Activated CD4-positive, alpha-beta T cell treated with anti-CD3 and anti-CD28 coated beads for 24 hours (primary cell): ENCODE measurements at places on chromosomes 3 and 15.

GRCh38 chr3:175422744-175423143, 563.6 kb downstream of the NAALADL2 start:
- DNase-seq: no peak

DNA sequence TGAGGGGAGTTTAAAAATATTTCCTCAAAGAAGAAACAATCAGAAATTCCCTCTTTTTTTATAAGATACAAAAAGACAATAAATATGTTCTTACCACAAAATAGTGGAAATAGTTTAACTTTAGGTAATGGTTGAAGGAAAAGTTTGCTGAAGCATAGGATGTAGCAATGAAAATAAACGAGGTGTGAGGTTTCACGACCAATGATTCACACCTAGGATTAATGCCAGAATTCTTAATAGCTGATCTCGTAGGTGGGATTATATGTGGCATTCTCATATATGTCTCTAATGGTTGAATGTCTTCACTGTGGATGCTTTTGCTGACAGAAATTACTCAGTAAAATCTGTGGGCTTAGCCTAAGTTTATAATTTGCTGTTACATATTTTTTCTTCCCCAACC, 467.7 kb downstream of the FGF12 start:
- DNase-seq: no peak

DNA sequence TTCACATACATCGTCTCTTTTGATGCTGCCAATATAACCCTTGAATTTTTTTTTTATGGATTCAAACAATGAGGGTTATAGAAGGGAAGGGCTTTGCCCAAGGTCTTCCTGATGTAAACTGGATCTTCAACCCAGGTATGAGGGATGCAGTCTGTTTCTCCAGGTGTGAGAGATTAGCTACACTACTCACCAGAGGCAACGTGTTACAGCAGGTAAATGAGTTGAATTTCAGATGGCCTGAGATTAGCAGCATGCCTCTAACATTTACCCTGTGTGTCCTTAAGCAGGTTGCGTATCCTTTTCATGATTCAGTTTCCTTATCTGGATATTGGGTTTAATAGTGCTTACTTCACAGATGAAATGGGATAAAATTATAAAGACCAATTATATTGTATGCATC, 1.9 kb downstream of the RTP4 start:
- DNase-seq: no peak

DNA sequence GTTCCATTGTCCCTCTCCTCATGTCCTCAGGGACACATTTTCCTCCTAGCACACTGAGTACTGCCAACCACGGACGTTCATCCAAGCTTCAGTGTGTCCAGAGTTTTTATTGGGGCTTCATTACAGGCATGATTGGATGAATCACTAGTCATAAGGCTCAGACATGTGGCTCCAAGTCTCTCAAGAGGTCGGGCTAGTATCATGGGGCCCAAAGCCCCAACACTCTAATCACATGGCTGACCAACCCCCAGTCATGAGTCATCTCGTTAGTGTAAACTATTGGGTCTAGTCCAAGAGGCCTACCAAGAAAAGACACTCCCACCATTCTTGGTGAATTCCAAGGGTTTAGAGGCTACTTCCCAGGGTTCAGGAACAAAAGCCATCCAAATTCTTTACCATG, 4.4 kb downstream of the TERC start:
- DNase-seq: no peak

DNA sequence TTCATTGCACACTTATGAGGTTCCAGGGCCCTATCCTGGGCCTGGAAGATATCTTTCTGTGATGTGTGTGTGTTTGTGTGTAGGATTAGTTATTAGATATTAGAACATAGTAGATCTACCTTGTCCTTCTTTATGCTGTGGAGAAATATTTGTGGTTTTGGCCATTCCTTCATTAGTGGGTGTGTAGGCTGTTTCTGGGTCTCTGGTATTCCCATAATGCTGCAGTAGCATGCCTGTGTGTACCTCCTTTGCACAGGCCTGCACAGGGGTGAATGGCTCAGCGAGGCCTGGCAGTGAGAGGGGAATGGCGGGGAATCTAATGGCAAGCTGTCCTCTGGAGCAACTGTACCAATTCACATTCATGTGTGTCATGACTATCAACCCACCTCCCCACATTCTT, 125.8 kb upstream of the MRPS22 start:
- DNase-seq: no peak

GRCh38 chr3:2837910-2838309, 272.3 kb downstream of the IL5RA start:
- no peak for DNase-seq

- DNase-seq: no peak
These were observed 39.7 kb downstream of the DIPK2A start for GRCh38 chr3:144011251-144011799.

DNA sequence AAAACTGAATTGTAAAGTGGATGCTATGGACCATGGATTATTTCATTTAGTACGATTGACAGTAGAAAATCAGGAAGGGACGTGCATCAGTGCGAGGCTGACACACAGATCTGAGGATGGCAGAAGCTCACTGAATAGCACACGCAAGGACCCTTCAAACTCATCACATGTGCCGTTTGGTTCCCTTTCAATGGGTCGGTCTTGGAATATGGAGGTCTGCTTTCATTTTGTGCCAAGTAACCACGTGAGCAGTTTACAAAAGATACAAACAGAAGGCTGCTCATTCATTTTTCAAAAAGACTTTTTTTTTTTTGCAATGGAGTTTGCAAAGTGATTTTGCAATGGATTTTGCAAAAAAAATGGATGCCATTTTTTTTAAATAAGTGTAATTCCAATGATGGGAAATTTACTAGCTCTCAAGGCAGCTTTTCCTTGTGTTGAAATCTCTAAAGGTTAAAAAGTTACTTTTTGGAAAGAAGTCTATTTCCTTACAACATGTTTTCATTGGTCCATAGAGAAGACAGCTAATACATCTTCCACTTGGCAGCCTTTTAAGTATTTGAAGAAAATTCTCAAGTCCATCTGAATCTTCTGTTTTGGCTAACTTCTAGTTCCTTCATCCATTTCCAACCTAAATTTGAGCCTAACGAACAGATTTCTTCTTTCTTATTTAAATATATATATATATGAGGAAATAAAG, 392.3 kb upstream of the TPRG1 start:
- DNase-seq: no peak

GRCh38 chr15:95839367-95839782, 491.1 kb upstream of the NR2F2 start:
- no peak for DNase-seq

DNA sequence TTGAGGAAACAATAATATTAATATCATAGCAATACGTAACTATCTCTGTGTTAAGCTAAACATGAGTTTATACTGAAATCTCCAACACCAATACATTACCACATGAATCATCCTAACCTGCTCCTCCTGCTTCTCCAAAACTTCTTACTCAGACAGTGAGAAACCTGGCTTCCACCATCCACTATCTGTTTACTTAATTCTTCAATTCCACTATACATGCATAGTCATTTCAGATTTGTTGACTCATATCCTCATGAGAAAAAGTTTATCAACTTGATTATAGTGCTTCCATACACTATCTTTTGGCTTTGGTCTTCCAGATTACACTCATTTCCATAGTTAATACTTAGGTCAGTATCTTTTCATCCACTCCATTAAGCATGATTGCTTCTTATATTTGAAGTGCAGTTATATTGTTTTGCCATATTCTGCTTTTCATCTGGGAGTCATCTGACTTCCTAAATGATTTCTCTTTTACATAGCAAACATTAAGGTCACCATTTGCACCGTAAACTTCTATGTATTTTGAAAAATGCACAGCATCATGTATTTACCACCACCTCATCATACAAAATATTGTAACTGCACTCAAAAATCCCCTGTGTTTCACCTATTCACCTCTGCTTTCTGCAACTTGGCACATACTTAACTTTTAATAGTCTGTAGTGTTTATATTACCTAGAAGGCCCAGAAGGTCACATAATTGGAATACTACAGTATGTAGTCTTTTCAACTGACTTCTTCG, 970.6 kb downstream of the DIPK2A start:
- no peak for DNase-seq

DNA sequence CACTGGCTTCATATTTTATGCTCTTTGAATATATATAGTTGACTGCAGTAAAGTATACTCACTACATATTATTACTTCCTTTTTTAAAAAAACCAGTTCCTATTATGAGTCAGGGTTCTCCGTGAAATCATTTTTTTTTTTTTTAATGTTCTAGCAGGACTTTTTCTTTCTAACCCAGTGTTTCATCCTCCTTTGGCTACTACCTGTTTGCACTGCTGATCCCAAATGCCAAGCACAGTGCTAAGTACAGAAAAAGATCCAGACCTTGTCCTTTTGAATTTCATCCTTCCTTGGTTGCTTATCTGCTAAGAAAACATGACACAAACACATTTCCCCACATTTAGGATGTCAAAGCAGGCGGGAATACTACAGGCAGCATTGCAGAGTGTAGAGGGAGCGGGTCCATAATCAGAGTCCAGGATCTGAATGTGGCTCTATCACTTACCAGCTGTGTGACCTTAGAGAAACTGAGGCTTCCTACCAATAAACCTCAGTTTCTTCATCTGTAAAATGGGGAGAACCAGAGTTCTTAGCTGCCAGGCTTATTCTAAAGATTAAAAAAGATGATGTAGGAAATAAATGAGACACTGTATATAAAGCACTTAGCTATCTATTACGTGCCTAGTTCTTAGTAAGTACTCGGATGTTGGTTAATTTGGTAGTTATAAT, 37.2 kb upstream of the ANPEP start:
- no peak for DNase-seq
